SHP77 (cell line): ENCODE measurements at places on chromosomes 1 and 21.

- DNase-seq: no peak
Measured at GRCh38 chr1:58041621-58042020, 504.9 kb downstream of the OMA1 start.

- DNase-seq: no peak
Measured at GRCh38 chr21:42835211-42835610, 44.1 kb downstream of the WDR4 start.

DNA sequence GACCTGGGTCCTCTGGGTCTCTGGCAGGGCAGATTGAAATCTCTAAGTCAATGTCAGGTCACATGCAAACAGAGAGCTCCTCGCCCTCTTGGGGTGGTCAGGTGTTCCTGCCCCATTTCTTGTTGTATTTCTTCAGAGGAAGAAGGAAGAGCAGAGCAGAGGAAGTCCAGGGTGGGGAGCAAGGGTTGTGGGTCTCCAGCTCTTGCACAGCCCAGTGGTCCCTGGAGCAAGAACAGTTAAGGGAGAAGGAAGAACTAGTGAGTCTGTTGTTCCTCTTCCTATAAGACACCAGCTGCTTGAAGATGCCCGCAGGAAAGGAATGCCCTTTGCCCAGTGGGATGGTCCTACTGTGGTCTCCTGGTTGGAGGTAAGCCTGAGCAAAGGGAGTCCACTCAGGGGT is 26.3 kb downstream of the MYOG start:
- DNase-seq: no peak

- no peak for DNase-seq
Measured at GRCh38 chr1:240404286-240404685, 207.7 kb downstream of the GREM2 start.

GRCh38 chr1:218351391-218352074 is 6.4 kb downstream of the TGFB2 start:
- no peak for DNase-seq

DNA sequence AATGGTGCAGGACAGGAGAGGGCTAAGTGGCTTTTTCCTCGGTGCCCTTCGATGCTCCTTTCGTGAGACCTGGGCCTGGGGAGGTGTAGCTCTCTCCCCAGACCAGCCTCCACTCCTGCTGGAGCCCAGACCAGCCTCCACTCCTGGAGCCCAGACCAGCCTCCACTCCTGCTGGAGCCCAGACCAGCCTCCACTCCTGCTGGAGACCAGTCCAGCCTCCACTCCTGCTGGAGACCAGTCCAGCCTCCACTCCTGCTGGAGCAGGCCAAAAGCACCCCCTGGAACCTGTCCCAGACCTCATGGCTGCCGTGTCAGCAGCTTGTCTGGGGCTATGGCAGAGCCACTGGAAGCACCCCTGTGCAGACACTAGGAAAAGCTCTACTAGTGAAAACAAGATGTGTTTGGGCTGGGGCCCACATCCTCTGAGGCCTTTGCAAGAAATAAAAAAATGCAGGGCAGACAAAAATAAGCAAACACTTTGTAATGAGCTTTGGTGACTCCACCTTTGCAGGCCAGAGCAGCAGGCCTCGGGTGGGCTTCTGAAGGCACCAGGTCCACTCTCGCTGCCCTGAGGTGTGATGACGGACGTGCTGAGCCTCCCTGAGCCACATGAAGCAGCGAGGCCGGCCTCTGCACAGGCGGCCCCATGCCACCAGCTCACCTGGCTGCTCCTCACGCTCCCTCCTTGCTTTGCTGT is 116.0 kb upstream of the IFFO2 start:
- no peak for DNase-seq

GRCh38 chr1:108893141-108893530 is 16.4 kb downstream of the GPSM2 start:
- no peak for DNase-seq

DNA sequence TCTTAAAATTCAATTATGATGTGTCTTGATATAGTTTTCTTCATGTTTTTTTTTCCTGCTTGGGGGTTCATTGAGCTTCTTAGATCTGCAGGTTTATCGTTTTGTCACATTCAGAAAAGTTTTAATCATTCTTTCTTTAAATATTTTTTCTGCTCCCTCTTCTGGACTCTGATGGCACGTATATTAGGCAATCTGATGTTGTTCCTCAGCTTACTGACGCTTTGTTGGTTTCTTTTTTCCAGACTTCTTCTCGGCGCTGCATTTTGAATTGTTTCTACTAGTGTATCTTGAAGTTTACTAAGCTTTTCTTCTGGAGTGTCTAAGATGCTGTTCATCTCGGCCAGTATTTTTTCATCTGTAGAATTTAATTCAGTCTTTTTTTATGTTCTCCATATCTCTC is 44.8 kb upstream of the FMOD start:
- DNase-seq: no peak

DNA sequence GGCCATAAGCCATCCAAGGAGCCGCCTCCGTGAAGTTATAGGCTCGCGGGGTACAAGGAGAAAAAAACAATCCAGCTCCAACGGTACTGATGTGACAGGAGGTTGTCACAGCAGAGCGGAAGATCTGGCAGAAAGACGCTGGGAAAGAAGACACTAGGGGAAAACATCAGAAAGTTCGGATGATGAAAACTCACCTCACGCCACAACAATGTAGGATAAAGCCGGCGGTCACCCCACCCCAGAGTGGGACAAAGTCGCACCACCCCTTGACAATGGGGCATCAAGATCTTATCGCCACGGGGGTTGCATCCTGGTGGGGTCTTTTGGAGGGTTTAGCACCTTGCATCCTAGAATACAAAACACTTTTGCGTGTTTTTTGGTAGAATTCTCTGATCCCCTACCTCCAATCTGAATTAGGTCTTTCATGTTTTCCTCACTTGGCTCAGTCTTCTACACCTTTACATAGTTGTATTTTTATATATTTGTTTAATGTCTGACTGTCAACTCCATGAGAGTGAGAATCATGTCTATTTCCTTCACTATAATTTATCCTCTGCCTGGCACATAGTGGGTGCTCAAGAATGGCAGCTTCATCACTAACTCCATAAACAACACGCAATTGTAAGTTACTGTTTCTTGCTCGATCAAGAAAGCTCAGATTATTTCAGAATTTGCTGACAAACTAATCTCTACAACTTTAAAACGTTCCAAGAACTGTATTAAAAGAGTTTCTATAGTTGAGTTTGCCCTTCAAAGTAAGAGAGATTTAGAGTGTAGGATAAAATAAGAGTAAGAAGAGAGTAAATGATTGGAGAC is 611 bp upstream of the ZSWIM5 start:
- no peak for DNase-seq

DNA sequence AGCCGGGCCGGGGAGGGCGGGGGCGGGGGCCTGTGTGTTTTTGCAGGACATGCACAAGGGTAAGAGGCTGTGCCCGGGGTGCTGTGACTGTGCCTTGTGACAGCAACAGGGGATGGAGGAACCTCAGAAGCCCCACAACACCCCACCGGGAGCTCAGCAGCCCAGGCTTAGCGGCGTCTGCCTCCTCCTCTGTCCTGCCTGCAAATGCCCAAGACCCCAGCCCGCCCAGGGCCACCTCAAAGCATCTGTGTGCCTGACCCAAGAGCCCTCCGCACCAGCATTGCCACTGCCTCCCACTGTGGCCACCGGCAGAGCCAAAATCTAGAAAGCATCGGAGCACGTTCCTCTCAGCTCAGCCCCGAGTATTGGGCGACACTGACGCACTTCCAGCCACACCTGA is 2.7 kb upstream of the ACTRT2 start:
- DNase-seq: no peak

- no peak for DNase-seq
Measured at GRCh38 chr1:112083487-112083886, 94.0 kb upstream of the KCND3 start.

DNA sequence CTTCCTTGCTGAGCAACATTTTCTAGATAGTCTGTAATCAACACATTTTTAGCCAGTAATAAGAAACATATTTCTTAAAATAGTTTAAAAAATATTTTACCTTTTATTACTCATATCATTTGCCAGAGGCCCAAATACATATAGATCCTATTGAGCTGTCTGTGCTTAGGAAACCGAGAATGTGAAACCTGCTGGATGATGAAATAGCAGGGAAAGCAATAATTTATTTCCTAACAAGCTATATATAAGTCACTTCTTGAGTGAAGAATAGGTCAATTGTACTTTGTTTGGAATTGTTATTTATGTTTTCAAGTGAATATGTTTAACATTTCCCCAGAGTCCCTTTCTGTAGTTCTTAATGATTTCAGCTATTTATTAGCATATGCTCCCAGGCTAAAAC is 339.9 kb upstream of the TMPRSS15 start:
- DNase-seq: no peak

DNA sequence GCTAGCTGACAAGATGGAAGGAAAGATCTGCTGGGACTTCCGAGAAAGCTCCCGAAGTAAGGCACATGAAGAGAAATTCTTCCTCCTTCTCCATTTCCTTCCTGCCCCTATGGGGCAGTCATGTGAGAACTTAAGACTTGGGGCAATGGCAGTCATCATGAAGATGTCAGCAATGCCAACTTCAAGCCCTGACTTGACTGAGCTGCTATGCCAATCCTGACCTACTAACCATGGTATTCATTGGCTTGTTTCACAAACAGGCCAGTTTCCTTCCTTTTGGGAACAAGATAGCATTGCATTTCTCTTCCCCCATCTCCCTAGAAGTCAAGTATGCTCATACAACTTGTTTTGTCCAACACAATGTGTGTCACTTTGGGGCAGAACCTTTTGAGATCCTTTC is 25.5 kb downstream of the GRIK1 start:
- no peak for DNase-seq

DNA sequence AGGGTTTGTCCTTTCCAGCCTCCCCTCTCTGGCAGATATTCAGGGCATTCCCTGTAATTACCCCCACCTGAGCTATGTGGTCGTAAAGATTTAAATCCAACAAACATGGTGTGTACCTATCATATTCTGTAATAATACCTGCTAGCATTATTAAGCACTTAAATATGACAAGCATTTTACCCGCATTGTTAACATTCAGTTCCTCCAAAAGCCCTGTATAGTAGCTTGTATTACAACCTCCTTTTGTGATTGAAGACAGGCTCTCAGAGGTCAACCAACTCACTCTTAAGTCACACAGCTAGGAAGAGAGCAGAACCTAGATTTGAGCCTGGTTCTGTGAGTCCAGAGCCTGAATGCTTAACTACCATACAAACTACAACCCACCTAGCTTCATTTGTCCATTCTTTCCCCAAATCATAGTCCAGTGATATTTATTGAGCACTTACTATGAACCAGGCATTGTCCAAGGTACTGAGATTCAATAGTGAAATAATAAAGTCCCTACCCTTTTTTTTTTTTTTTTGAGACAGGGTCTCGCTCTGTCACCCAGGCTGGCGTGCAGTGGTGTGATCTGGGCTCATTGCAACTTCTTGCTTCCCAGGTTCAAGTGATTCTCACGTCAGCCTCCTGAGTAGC is 13.8 kb upstream of the KDM4A start:
- DNase-seq: no peak

- DNase-seq: no peak
Measured at GRCh38 chr1:190068304-190068703, 409.4 kb downstream of the BRINP3 start.

DNA sequence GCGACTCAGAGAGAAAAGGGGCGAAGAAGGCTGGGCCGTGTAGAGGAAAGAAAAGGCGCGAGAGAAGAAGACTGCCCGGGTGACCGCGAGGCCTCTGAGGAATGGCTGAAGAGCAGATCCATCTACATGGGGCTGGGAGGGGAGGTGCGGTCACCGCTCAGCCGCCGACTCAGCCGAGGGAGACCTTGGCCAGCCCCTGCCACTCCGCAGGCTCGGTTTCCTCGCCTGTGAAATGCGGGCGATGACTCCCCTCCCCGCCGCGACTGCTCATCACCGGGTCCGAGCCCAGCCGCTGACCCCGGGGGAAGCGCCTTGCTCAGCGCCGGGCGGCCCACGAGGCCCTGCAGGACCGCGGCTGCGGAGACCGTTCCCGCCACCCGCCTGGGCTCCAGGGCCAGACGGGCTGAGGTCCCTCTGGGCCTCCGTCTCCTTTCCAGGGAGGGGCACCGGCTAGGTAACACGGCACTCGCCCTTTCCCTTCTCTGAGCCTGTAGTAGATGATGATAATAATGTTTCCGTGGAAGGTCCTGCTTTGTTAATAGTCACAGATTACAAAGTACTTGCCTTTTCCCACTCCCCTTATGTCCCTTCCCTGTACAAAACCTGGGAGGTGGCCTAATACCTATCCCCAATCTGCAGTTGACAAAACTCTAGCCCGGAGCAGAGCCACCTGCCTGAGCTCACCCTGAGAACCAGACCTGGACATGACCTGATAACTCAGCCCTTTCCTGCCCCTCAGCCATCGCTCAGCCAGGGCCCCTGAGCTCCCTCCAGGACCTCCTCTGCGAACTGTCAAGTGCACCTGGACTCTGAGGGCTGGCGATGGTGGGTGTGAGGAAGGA is 1.6 kb upstream of the BSND start:
- DNase-seq: no peak

DNA sequence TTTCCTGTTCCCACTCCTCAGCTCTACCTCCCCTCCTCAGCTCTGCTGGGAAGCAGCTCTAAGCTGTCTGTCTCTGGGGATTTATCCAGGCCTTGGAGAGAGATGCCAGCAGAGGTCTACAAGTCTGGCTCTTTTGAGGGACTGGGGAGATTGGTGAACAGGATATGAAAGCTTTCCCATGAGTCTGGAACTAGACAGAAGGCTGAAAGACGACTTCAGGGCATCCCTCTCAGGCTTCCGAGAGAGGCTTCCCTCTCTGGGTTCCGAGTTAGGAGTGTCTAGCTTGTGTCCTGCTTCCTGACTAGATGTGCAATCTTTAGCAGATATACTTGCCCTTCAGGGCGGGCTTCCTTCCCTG is 733 bp downstream of the TMEM35B start:
- DNase-seq: peak; percentile 14

DNA sequence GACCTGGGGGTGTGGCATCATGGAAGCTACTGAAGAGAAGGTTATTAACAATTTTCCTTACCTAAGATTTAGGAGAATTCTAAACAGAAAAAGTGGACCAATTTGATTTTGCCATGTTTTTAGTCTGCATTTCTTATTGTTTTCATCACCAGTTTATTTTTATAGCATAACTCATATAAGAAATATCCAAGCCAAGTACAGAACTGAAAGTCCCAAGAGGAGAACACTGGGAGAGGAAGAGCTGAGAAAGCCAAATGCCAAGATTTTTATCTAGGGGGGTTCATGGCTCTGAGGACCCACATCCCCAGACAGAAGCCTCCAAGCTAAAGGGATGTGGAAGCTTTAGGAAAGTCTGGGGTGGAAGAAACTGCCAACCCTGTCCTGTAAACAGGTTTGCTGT is 109.4 kb upstream of the DUSP10 start:
- no peak for DNase-seq
